ENCODE measurements at places on chromosomes 13 and 19.
A peak's percentile ranks its signal among the peaks of the same experiment; 100 is the strongest.

GRCh38 chr13:66612983-66613382 is 617.2 kb downstream of the PCDH9 start:
- DNase-seq: no peak

DNA sequence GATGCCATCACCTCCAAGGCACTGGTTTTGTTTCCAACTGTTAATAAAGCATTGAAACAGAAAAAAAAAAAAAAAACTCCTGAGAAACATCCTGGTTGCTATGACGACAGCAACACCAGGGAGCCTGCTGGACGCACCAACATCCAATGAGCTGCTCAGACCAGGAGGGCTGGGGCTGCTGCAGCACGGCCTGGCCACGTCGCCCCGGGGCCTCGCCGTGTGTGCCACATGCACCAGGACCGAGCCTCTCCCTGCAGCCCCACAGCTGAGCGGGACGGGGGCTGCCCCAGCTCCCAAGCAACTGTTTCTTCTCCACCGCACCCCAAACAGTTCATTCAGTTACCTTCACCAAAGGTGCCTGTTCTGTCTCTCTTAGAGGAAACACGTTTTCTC is 54.5 kb downstream of the RASA3 start:
- DNase-seq: no peak

DNA sequence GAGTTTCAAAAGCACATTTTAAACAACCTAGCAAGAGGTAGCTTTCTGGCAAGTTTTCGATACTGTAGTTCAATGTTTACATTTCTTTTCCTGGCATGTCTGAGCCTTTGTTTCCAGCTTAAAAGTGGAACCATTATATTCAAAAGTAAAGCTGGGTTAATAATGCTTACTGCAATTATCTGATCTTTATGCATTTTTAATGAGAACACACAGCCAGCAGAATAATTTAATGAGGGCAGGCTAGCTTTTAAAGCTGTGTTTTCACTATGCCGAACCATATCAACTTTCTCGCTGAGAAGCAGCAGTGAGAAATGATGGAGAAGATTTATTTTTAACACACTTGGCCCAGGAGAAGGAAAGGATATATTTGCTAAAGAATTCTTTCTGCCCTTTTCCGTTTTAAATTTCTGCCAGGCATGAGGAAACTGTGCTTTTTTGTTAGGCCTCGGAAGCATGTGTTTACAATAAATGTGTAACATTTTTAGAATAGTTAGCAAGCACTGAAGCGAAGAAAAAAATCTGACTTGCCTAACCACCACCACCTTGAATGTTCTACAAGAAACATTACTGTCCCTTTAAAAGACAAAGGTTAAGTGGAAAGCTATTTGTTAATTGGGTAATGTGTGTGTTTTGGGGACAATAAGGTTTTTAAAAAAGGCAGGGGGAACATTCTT is 1.0 kb downstream of the MBNL2 start:
- DNase-seq: no peak

DNA sequence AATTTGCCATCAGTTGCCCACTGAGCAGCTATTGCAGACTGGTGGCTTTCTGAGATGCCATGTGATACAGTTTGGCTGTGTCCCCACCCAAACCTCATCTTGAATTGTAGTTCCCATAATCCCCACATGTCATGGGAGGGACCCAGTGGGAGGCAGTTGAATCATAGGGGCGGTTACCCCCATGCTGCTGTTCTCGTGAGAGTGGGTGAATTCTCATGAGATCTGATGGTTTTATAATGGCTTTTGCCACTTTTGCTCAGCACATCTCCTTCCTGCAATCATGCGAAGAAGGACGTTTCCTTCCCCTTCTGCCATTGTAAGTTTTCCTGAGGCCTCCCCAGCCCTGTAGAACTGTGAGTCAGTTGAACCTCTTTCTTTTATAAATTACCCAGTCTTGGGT is 34.8 kb upstream of the ANKRD10 start:
- DNase-seq: no peak

GRCh38 chr13:58728126-58728525 is 1096.6 kb downstream of the PCDH17 start:
- DNase-seq: no peak

GRCh38 chr13:98775844-98776598 is 23.5 kb upstream of the SLC15A1 start:
- no peak for DNase-seq

GRCh38 chr13:40082639-40083038 is 427.2 kb downstream of the COG6 start:
- no peak for DNase-seq

- no peak for DNase-seq
These were observed 13.6 kb downstream of the TPP2 start for GRCh38 chr13:102610296-102610895.

DNA sequence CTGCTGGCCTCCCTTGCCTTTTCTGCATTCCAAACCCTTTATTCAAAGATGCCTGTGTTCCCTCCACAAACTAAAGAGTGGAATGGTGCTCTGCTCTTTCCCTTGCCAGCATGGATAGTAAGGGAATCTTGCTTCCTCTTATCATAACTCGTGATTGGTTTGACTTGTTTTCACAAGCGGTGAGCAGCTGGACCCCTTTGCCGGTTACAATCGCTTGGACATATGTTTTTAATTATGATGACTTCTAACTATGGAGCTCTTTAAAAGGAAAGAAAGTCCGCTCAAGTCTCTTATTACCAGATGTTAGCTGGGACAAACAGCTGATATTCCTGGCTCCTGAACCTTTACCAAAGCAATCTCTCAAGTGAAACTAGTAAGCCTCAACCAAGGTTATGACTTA is 1094.7 kb downstream of the UQCRFS1 start:
- no peak for DNase-seq

DNA sequence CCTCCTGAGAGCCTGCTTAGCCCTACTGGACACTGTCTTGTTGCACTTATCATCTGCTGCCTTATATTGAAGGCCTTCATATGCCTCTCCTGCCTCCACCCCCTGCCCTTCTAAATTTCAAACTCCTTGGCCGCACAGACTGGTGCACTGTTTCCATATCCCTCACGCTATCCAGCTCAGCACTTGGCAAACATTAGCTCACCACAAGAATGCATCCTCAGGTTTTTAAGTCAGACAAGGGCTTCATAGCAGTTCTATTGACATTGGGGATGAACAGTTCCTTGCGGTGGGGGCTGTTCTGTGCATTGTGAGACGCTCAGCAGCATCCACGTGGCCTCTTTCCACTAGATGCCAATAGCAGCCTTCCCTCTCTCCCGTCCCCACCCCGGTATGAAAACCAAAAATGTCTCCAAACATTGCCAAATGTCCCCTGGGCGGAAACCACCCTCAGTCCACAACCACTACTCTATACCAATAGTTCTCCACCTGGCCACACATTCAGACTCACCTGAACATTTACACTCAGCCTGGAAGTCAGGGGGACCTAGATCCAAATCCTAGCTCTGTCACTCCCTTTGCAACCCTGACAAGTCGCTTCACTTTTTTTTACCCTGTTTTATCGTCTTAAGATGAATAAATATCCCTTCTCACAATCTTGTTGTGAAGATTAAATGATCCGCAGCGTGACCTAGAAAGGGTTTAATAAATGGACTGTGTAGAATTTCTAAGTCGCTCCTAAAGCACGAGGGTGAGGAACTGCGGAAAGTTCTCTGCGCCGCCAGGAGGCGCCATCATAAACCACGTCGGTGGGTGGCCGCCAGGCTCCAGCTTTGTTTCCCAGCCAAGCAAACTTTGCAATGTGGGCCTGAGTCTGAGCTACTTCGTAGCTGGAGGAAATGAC is 3.6 kb upstream of the CEACAM3 start:
- no peak for DNase-seq

GRCh38 chr19:45355910-45356309 is 14.5 kb downstream of the ERCC2 start:
- no peak for DNase-seq

DNA sequence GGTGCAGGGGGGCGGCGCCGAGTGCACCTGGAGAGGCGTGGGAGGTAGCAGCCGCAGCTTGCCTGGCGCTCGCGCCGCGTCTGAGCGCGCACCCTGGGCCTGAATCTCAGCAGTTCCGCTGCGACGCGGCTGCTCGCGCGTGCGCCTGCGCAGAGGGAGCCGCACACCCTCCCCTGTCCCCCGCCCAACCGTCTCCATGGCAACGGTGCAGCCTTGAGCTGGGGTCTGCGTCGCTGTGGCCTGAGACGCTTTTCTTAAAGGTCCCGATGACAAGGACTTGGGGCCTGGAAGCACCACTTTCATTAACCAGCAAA is at the start of gene PNMA8B:
TSS of gene PNMA8B (minus strand) at position 82 of the 314 bp plus-strand sequence. CDS start 402 bp downstream, outside the sequence.
- no peak for DNase-seq

DNA sequence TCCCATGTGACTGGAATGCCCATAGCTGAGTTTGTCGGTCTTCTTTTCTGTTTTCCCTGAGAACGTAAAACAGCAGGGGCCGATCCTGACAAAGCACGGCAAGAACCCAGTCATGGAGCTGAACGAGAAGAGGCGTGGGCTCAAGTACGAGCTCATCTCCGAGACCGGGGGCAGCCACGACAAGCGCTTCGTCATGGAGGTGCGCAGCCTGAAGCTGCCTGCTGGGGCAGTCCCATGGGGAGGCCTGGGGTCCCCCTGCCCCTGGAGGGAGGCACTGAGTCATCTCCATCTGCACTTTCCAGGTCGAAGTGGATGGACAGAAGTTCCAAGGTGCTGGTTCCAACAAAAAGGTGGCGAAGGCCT is 18.2 kb upstream of the QTRT1 start:
- no peak for DNase-seq

GRCh38 chr13:32165796-32166195 is 134.2 kb downstream of the FRY start:
- DNase-seq: no peak

GRCh38 chr19:15551293-15552004 is 43.1 kb downstream of the CYP4F22 start:
- peak; percentile 35 for DNase-seq

DNA sequence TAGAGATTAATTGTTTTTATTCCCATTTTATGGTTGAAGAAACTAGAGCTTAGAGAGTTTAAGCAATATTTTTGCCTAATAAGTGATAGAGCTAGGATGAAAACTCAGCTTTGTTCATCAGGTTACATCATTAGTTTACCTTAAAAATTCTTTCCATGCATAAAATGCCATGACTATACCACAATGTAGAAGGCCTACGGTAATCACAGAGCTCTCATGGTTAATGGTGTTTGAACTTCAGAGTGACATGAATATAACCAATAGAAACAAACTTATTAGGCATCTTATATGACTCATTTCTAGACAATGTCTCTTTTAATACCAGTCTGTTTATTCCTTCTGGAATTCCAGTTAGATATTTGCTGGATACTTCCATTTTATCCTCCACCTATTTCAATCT is 78.5 kb downstream of the FGF9 start:
- no peak for DNase-seq

GRCh38 chr13:21061029-21061763 is at the start of gene LATS2:
Gene LATS2, minus strand, starts transcription at chr13:21061586. Its CDS starts 15,560 bp downstream, at chr13:21046026.
- peak; percentile 35 for DNase-seq

DNA sequence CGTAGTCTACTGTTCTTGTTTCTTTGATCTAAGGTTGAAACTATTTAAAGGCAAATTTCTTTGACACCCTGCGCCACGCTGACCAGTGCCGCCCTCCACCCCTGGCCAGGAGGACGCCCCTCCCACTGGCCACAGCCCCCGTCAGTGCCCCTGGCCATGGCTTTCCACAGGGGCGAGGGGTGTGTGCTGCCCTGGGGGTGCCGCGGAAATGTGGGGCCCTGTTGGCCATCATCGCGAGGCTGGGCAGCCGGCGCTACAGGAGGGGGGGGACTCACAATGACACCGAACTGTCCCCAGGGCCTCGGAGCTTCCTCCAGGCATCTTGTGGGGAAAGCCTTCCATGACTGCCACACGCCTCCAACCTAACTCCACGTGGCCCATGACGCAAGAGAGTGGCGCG is 10.9 kb downstream of the SHC2 start:
- DNase-seq: no peak

- DNase-seq: no peak
These were observed at the start of gene PMIS2 for GRCh38 chr19:35585848-35586247. Gene PMIS2, plus strand, starts transcription at chr19:35586173. Its CDS starts 87 bp downstream, at chr19:35586260.

DNA sequence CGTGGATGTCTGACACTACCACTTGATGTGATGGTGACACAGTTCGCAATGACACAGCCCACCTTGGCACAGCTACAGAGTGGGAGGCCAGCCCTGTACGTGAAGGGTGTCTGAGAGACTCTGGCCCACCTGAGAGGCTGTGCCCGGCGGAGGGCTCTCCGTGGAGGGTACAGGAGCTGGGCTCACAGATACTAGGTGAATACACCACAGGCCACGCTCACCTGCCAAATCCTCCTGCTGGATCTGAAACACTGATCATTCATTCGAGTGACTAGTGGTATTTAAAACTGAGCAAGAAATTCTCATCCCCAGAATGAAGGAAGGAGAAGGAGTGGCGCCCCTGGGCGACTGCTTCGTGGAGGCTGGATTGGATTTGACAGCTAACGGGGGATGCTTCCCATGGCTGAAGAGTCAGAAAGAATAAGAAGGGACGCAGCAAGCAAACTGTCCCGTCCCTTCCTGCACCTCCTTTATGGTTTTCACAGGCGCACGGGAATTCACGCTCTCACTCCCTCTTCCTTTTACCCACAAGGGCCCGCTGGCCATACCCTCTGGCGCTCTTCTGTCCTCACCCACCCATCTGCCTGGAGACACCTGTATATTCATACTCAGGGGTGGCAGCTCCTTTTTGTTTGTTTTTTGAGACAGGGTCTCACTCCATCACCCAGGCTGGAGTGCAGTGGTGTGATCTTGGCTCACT is 25.0 kb downstream of the CEBPG start:
- no peak for DNase-seq

DNA sequence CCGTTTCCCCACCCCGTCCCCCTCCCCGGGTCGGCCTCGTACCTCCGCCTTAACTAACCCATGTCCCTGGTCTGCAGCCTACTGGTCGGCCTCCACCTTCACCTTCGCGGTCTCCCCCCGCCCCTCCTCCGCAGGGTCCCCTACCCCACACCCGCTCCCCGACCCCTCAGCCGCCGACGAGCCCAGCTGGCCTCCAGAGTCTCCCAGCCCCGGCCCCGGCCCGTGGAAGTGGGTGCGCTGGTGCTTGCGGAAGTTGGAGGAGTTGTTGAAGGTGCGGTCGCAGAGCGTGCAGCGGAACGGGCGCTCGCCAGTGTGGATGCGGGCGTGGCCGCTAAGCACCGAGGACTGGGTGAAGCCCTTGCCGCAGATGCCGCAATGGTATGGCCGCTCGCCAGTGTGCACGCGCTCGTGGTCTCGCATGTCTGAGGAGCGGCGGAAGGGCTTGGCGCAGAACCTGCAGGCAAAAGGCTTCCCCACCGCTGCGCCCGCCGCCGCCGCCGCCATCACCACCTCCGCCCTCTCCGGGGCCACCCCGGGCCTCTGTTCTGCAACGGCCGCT is 2.6 kb downstream of the ZNF784 start:
- DNase-seq: no peak

DNA sequence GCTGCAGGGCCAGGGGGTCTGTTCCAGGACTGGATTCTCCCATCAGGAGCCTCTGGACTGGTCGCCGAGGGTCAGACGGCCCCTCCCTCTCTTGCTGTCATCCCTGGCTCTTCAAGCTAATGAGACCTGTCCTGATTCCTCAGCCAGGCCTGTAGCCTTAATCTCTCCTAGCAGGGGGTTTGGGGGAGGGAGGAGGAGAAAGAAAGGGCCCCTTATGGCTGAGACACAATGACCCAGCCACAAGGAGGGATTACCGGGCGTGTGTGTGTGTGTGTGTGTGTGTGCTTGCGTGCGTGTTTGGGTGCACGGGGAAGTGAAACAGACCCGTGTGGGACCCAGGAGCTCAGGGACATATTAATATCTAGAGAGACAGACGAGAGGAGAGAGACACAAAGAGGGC is 1.9 kb upstream of the CRX start:
- DNase-seq: no peak
